ENCODE measurements at places on chromosomes 2 and 18.

GRCh38 chr2:199994371-199994770 is 39.0 kb downstream of the MAIP1 start:
- DNase-seq, result no peak

GRCh38 chr2:234326694-234327093 is 170.2 kb downstream of the ARL4C start:
- no peak for DNase-seq

- no peak for DNase-seq
Measured at GRCh38 chr2:1010415-1010930, 59.8 kb downstream of the SNTG2 start.

GRCh38 chr18:52481116-52481515 is 141.1 kb downstream of the DCC start:
- DNase-seq, result no peak

DNA sequence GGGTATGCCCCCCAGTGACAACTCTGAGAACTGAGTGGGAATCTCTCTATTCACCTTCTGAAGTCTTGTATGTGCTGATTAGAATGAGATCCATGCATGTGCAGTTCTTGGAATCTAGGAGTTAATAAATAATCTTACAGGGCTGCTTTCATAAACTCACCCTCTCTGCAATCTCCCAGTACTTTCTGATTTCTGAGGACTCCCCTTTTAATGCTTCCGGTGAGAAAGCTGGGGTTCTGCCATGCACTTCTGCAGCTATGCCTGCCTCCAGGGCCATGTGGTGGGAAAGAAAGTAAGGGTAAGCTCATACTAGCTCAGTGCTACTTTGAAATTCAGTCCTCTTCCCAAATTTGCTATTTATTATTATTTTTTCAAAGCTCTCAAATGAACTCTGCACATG is 432.9 kb downstream of the MTX2 start:
- DNase-seq, result no peak
